Fibroblast of lung (primary cell): ENCODE measurements at places on chromosomes 7 and 10. TPM values are rescaled to one million over a fixed set of nuclear protein-coding genes. Genes with fewer than 3 reads are reported as not detected.

LBX1 gene
- polyA plus RNA-seq = 0.01 TPM in 1 of 2 replicates, not detected in the other

GLI3 gene
- 6.5 and 7.3 TPM in 2 replicates for polyA plus RNA-seq

CLEC5A gene
- not detected in 2 replicates for polyA plus RNA-seq

CDNF gene
- polyA plus RNA-seq = 2.8 and 3.4 TPM in 2 replicates

VSTM2A gene
- not detected in 2 replicates for polyA plus RNA-seq

CYP26C1 gene
- 0.02 and 0.03 TPM in 2 replicates for polyA plus RNA-seq

STEAP1B gene
- 11.4 and 23.8 TPM in 2 replicates for polyA plus RNA-seq

TRIM73 gene
- polyA plus RNA-seq = 0.03 TPM in 1 of 2 replicates, not detected in the other
